ENCODE measurements at places on chromosomes 7 and 10.

DNA sequence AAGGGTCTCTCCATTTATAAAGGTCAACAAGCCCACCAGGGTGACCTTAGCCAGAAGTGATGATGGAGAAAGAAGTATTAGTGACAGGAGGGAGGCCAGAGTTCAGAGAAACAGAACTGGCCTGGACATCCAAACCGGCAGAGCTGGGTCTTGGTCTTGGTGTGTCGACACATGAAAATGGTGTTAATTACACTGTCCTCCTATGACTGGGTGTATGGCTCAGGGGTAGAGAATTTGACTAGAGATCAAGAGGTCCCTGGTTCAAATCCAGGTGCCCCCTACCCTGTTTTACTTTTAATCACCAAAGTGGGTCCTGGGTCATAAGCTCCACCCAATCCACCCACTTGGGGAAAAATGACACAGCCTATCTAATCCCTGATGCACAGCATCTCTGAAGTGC is 110.6 kb upstream of the ZNF746 start:
- no peak for DNase-seq

- DNase-seq, result no peak
Measured at GRCh38 chr7:70142247-70142932, 544.1 kb downstream of the AUTS2 start.

GRCh38 chr7:98084631-98085030 is 22.0 kb upstream of the LMTK2 start:
- no peak for DNase-seq

DNA sequence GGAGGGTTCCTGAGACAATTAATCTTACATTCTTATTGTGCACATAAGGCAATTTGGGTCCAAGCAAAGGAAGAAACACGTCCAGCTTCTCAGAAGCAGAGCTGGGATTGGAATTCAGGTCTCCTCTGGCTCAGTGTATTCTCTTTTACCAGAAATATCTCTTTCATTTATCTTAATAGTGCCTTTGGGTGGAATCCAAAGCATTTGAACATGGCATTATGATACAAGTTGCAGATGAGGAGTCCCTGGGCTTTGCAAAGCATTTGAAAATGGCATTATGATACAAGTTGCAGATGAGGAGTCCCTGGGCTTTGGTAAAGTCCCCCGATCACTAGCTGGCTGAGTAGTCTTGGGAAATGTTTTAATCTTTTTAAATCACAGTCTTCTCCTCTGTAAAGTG is 30.0 kb upstream of the PTN start:
- DNase-seq, result no peak

DNA sequence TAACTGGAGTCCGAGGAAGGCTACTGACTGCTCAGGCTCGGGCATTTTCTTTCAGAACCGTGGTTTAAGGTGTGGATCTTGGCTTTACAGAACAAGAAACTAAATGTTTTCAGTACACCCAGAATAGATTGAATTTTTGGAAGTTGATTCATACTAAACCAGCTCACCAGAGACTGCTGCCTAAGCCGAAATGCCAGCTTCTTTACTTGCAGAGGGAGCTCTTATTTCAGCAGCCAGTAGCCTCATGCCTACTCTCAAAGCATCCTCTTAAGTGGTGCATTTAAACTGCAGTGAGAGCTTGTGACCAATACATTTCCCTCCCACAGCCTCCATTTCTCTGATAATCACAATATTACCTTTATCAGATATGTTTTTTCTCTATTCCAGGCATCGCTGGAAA is 615.1 kb downstream of the SUGCT start:
- DNase-seq, result no peak

DNA sequence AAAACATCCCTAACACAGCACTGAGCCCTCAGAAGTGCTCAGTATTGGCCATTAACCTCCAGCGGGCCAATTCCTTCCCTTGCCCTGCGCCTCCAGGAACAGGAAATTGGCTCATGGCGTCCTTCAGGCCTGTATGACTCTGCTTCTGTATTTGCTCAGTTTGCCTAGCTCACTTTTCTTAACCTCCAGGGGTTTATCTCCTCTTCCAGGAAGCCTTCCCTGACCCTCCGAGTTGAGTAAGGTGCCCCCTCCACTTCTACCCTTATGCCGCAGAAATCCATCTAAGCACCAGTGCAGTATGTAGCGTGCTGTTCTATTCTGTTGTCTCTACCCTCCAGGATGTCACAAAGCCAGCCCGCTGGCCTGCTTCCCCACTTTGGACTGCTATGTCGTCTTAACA is 1.1 kb upstream of the SFXN4 start:
- DNase-seq, result no peak

DNA sequence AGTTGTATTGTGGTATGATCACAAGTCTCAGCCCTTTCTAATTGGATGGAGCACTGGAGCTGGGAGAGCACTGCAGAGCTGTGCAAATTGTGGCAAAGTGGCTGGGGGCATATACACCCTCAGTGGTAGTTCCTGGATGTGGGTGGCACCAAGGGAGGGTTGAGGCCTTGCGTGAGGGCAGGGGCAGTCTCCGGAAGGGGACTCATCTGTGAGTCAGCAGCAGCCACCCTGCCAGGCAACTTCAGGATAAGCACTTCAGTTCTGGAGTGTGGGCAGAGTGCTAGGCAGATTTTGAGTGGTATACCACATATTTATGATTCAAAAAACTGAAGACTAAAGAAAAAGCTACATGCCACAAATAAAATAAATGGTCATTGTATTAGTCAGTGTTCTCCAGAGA is 210.5 kb downstream of the ETV1 start:
- no peak for DNase-seq

- no peak for DNase-seq
Measured at GRCh38 chr7:99943641-99944496, 14.4 kb upstream of the GJC3 start.
